ENCODE measurements at places on chromosomes 6 and 20.

- DNase-seq: peak; percentile 8
These were observed 224.5 kb upstream of the AGPAT4 start for GRCh38 chr6:161498359-161498758.

DNA sequence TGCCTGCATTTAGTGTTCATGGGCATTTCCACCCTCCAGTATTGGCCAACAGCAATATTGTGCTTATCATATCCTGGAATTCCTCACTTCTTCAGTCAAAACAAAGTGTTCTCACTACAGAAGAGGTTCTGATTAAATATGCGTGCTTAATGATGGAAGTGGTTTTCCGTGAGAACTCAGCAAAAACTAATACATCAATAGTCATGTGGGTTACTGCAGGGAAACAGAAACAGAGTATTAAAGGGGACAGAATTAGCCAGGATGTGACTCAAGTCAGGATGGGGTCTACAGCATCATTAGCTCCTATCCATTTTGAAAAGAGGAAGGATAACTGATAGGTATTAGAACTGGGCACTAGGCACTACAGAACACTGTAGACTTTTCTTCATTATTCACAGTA lies 384.6 kb downstream of the CDKAL1 start:
- DNase-seq: no peak

DNA sequence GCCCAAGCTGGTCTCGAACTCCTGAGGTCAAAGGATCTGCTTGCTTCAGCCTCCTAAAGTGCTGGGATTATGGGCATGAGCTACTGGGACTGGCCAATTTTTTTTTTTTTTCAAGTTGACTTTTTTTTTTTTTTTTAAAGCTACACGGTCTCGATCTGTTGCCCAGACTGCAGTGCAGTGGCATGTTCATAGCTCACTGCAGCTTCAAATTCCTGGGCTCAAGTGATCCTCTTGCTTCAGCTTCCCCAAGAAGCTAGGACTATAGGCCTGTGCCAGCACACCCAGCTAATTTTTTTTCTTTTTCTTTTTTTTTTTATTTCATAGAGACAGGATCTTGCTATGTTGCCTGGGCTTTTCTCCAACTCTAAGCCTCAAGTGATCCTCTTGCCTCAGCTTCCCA lies 59.5 kb downstream of the NCOA3 start:
- DNase-seq: no peak

DNA sequence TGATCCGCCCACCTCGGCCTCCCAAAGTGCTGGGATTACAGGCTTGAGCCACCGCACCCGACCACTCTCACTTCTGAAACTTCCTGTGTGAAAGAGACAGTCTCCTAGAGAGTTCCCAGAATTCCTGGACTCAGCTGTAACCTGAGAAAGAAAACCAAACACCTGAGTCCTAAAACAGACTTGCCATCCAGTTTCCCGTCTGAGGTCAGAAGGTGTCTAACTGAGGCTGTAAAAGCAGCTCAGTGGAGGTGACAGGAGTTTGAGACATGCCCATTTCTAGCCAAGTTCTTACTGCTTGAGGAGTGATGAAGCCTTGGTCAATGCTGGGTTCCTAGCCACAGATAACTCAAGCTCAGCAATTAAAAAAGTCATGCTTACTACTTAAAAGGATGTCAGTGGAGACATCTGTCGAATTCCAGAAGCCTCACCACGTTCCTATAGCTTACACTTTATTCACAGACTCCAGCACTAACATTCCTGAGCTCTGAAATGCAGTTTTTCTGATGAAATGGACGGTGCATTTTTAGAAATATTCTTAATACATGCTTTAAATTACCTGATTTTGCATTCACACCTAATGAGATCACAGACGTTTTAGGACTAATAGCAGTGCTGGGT lies 6.1 kb downstream of the UQCC2 start:
- no peak for DNase-seq

- no peak for DNase-seq
These were observed 105.9 kb downstream of the LY86 start for GRCh38 chr6:6694368-6694780.

DNA sequence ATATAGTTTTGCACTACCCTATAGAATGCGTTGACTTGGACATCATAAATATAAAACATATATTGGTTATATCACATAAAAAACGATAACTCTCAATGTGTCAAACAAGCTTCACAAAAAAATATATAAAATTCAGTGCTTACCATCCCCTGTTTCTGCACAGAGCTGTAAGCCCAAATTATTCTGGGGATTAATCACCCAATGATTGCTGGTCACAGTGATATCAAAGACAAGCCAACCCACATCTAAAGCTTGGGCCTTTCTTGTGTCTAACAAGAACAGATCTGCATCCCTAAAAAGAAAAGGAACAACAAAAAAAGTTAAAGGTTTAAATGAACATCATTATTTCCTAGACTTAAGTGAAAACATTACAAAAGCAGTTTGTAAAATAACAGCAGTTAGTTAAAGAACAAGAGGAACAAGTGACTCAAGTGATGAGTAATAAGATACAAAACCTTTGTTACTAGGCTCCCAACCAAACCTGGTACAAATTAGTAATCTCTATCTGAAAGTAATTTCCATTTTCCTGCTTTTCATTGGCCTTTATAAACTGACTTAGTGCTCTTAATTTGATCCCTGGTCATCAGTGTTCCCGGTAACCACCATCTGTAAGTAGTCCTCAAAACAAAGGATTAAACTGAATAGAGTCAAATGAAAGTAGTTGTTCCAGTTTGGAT lies 81.1 kb downstream of the BMP5 start:
- no peak for DNase-seq

GRCh38 chr6:91097364-91097763 lies 510.5 kb upstream of the MAP3K7 start:
- DNase-seq: no peak

DNA sequence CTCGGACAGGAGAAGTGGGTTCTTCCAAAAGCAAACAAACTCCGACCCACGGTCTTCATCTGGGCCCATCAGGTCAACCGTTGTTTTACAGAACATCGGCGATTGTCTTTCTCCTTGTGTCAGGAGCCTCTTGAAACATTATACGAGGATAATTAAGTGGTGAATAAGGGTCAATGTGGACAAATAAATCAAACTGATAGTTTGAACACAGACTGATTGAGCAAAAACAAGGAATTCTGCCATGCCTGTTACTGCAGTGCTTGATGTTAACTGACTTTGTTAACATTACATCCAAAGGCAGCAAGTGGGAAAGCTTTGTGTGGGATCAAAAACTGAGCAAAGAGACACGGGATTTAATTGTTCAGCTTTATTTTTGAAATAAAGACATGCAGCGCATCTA lies 101.1 kb upstream of the IFNGR1 start:
- DNase-seq: no peak

GRCh38 chr20:57435498-57436222 lies 44.5 kb downstream of the RBM38 start:
- DNase-seq: peak; percentile 35

- DNase-seq: no peak
These were observed 226.9 kb upstream of the RREB1 start for GRCh38 chr6:6880745-6881437.

GRCh38 chr20:49349694-49350252 lies 71.9 kb upstream of the ZNFX1 start:
- no peak for DNase-seq

GRCh38 chr6:53959717-53960116 lies 151.5 kb upstream of the MLIP start:
- no peak for DNase-seq

DNA sequence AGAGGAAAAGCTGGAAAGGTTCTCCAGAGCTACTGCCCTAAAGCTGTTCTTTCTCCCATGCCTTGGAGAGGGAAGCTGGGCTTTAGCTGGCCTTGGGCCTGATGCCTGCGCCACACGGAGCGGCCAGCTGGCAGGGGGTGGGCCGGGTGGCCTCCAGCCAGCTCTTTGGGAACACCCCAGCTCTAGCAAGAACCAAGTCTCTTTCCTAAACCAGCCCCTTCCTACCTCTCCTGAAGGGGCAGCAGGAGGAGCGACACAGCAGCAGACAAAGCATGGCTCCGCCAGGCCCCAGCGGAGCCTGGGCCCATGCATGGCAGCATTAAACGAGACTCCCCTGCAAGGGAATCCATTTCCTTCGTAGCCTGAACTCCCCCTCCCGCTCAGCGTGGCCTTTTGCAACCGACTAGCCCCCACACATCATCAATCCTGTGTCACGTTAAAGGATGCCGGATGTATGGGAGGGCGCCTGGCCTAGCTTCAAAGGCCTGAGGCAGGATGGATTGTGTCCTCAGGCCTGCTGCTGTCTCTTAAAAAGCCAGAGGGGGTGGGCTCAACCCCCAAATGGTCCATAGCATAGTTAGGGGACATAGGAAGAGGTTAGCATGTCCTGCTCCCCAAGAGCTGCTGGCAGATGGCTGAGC lies 14.0 kb downstream of the MRPS18A start:
- no peak for DNase-seq

- DNase-seq: no peak
These were observed 5.7 kb upstream of the TNXB start for GRCh38 chr6:32114796-32115195.
